ENCODE measurements at places on chromosomes 1 and 21. TPM values are rescaled to one million over a fixed set of nuclear protein-coding genes. Genes with fewer than 3 reads are reported as not detected.

The FBXO2 gene
- 2.0 TPM for total RNA-seq

GRCh38 chr1:158554352-158554751, at the start of gene OR6Y1:
OR6Y1 (minus strand) TSS chr1:158554405; CDS start chr1:158548105, 6,300 bp downstream.
- no peaks in the 10 kb centered on the region for H3K27me3 ChIP-seq
- H3K4me3 ChIP-seq, result no peak within 1 kb of the TSS
- no peaks in the 10 kb centered on the region for H3K36me3 ChIP-seq
- DNase-seq, result no peak
- H3K4me1 ChIP-seq, result no peaks in the 10 kb centered on the region

GRCh38 chr1:41681331-41682098, 197.0 kb upstream of the EDN2 start:
- peak overlapping the region; percentile 66 for H3K27ac ChIP-seq
- no peaks in the 10 kb centered on the region for H3K36me3 ChIP-seq
- H3K4me3 ChIP-seq, result no peak overlapping the region
- H3K4me1 ChIP-seq, result no peaks in the 10 kb centered on the region
- DNase-seq, result no peak
- H3K27me3 ChIP-seq, result no peaks in the 10 kb centered on the region

- H3K27ac ChIP-seq, result peak overlapping the region; percentile 97
- peaks cover 45% of the 10 kb centered on the region for H3K4me1 ChIP-seq
- DNase-seq, result peak; percentile 42
- H3K4me3 ChIP-seq, result peak overlapping the region; percentile 75
- peaks cover 35% of the 10 kb centered on the region for H3K36me3 ChIP-seq
Measured at GRCh38 chr1:231421546-231421970, 529 bp downstream of the EGLN1 start.

The DNAJC6 gene
- 0.36 TPM for total RNA-seq

The KCNC4 gene
- total RNA-seq, result 9.1 TPM

- no peak overlapping the region for H3K4me3 ChIP-seq
- H3K36me3 ChIP-seq, result no peaks in the 10 kb centered on the region
- H3K4me1 ChIP-seq, result no peaks in the 10 kb centered on the region
Measured at GRCh38 chr1:119310301-119310700, 58.3 kb upstream of the HAO2 start.

GRCh38 chr1:67227196-67227595, 60.9 kb downstream of the IL23R start:
- no peaks in the 10 kb centered on the region for H3K27me3 ChIP-seq
- H3K27ac ChIP-seq, result no peak overlapping the region
- H3K4me3 ChIP-seq, result no peak overlapping the region
- no peaks in the 10 kb centered on the region for H3K36me3 ChIP-seq
- no peaks in the 10 kb centered on the region for H3K4me1 ChIP-seq

GRCh38 chr1:14017531-14017961, 317.6 kb downstream of the PRDM2 start:
- no peak overlapping the region for H3K4me3 ChIP-seq
- H3K4me1 ChIP-seq, result no peaks in the 10 kb centered on the region
- H3K36me3 ChIP-seq, result no peaks in the 10 kb centered on the region
- no peak for DNase-seq

The PARP1 gene
- total RNA-seq, result 90.5 TPM

GRCh38 chr1:179516976-179517705, 58.6 kb downstream of the NPHS2 start:
- no peak for DNase-seq
- H3K27ac ChIP-seq, result no peak overlapping the region
- H3K4me1 ChIP-seq, result no peaks in the 10 kb centered on the region
- H3K36me3 ChIP-seq, result no peaks in the 10 kb centered on the region
- no peak overlapping the region for H3K4me3 ChIP-seq
- no peaks in the 10 kb centered on the region for H3K27me3 ChIP-seq

DNA sequence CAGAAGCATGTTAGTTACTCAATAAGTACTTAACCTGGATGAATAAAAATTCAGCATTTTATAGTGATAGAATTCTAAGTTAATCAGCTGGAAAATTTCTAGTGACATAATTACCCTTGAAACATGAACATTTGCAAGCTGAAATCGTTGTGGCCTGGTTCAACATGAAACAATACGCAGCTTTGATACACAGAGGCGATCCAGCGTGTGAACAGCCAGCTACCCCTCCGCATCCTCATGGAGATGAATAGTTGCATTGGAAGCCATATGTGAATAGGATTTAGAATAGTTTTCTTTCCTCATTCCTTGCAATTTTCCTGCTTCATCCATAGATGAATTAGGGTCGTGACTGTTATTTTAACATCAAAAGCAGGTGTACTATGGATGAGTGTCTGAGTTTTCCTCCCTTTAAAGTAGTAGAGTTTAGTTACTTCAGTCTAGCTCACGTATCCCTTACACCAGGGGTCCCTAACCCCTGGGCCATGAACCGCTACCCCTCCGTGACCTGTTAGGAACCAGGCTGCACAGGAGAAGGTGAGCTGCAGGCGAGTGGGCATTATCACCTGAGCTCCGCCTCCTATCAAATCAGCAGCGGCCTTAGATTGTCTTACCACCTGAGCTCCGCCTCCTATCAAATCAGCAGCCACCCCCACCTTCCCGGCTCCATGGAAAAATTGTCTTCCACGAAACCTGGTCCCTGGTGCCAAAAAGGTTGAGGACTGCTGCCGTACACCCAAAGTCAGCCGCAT, 6.2 kb upstream of the TARBP1 start:
- no peak for DNase-seq
- no peak overlapping the region for H3K27ac ChIP-seq
- peaks cover 3% of the 10 kb centered on the region for H3K4me1 ChIP-seq

DNA sequence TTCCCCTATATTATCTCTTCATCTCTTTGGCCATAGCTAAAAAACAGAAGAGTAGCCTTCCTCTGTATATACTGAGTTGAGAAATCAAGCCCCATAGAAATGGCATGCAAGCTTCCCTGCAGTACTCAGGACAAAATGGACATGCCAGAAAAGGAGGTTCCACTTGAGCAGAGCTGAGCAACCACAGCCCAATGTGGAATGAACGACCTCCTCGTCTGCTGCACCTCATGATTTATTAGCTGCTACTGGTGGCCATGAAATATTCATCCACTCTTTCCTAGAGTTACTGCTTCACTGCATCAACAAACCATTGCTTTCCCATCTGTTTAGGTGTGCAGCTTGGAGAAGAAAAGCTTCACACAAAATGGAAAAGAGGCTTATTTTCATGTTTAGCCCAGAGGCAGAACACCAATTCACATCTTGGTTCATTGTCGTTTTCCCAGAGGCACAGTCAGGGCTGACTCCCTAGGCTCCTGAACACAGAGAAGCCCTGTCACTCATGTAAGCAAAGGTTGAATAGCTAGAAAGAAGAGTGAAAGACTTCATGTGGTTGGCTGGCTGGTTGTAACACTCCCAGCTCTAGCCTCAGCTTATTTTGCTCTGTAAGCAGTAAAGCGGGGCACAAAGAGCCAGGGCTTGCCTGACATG, 148.0 kb downstream of the TSEN15 start:
- no peak overlapping the region for H3K4me3 ChIP-seq
- no peak for DNase-seq
- no peaks in the 10 kb centered on the region for H3K36me3 ChIP-seq
- no peaks in the 10 kb centered on the region for H3K27me3 ChIP-seq
- no peaks in the 10 kb centered on the region for H3K4me1 ChIP-seq

GRCh38 chr1:214380396-214380795, 99.4 kb downstream of the SMYD2 start:
- peaks cover 12% of the 10 kb centered on the region for H3K4me1 ChIP-seq
- H3K27ac ChIP-seq, result no peak overlapping the region
- H3K27me3 ChIP-seq, result no peaks in the 10 kb centered on the region
- peaks cover 55% of the 10 kb centered on the region for H3K36me3 ChIP-seq

The OR1C1 gene
- not detected for total RNA-seq

DNA sequence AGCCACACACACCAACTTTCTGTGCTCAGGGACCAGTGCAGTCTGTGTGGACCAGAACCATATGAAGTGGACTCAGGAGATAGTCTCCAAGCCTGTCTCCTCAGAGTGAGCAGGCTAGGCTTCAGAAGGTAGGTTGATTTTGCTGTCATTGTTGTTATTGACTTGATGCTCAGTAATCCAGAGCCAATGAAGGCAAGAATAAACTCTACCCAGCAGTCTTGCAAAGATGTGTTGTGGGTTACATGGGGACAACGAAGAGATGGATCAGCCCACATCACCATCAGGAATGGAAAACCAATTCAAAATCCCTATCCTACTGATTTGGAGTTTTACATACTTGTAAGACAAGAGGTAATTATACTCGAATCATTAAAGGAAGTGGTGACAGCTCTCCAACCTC, 37.4 kb downstream of the PHC2 start:
- H3K27ac ChIP-seq, result peak overlapping the region; percentile 6
- DNase-seq, result no peak
- H3K4me3 ChIP-seq, result no peak overlapping the region
- no peaks in the 10 kb centered on the region for H3K36me3 ChIP-seq
- H3K4me1 ChIP-seq, result peaks cover 39% of the 10 kb centered on the region

DNA sequence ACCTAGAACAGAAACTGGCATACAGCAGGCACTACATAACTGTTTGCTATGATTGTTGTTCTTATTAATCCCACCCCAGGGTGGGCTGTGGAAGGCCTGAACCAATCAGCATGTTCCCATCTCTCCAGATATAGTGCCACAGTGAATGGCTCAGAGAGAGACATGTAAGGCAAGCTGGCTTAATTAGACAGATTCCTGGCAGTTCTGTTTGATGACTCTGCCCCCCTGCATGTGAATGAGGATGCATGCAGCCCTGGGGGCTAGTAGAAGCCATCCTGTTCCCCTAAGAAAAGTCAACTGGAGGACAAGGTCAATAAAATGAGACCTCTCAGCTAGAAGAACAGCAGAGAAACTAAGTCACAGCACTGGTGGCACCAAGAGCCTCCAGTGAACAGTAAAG, 130.3 kb downstream of the GLIS1 start:
- no peaks in the 10 kb centered on the region for H3K4me1 ChIP-seq
- no peak for DNase-seq
- no peak overlapping the region for H3K4me3 ChIP-seq
- no peaks in the 10 kb centered on the region for H3K36me3 ChIP-seq

DNA sequence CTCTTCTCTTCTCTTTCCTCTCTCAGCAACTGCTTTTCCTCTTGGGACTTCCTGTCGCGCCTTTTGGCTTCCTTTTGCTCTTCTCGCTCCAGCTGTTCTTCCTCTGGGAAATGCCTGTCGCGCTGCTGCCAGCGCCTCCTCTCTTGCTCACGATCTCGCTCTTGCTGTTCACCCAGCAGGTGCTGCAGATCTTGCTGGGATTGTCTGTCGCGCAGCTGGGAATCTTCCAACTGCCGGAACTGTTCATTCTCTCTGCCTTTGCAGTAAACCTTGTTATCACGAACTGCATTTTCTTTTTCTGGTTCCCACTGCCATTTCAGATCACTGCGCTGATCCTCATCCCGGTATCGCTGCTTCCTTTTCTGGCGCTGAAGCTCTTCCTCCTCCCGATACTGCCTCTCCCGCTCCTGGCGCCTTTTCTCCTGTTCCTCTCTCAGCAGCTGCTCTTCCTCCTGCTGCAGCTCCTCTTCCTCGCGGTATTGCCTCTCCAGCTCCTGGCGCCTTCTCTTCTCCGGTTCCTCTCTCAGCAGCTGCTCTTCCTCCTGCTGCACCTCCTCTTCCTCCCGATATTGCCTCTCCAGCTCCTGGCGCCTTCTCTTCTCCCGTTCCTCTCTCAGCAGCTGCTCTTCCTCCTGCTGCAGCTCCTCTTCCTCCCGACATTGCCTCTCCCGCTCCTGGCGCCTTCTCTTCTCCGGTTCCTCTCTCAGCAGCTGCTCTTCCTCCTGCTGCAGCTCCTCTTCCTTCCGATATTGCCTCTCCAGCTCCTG, 5.8 kb downstream of the TCHH start:
- H3K4me3 ChIP-seq, result peak overlapping the region; percentile 48
- peaks cover 5% of the 10 kb centered on the region for H3K4me1 ChIP-seq
- H3K27ac ChIP-seq, result no peak overlapping the region
- H3K27me3 ChIP-seq, result peaks cover 89% of the 10 kb centered on the region
- no peak for DNase-seq
- no peaks in the 10 kb centered on the region for H3K36me3 ChIP-seq

DNA sequence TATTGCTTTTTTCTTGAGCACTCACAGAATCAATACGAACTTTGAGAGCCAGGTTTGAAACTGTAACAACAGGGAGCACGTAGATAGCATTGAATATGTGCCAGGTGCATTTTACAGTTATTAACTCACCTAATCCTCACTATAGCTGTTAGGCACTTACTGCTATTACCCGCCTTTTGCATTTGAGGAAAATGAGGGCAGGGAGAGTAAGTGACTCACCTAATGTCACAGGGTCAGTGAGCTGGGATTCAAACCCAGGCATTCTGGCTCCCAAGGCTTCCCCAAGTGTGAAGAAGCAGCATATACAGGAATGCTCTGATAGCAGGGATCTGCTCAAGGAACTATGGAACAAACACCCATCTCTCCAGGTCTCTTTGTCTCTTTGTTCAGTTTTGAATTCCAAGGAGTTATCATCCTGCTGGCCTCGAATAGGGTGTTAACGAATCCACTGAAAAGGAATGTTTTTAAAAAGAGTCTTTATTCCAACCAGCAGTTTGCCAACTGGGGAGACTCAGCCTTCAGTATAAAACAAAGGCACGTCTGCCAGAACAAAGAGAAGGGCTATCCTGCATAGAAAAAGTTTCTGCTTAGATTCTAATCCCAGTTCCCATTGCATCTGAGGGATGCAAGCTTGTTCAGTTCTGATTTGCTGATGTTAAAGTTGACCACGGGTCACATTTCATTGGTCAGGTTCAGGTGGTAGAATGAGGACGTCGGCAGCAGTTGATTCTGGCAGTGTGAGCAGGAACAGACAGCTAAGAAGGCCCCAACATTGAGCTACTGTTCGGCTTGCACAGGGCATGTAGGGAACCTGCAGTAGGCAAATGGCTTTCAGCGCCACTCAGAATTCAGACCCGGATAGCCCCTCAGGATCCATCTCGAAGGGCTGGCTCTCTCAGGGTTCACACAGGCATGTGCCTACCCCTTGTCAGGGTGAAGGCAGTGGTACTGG, 22.1 kb downstream of the TRIM67 start:
- no peaks in the 10 kb centered on the region for H3K4me1 ChIP-seq
- H3K4me3 ChIP-seq, result no peak overlapping the region
- H3K27ac ChIP-seq, result no peak overlapping the region
- no peak for DNase-seq
- H3K27me3 ChIP-seq, result no peaks in the 10 kb centered on the region

The PYHIN1 gene
- not detected for total RNA-seq

DNA sequence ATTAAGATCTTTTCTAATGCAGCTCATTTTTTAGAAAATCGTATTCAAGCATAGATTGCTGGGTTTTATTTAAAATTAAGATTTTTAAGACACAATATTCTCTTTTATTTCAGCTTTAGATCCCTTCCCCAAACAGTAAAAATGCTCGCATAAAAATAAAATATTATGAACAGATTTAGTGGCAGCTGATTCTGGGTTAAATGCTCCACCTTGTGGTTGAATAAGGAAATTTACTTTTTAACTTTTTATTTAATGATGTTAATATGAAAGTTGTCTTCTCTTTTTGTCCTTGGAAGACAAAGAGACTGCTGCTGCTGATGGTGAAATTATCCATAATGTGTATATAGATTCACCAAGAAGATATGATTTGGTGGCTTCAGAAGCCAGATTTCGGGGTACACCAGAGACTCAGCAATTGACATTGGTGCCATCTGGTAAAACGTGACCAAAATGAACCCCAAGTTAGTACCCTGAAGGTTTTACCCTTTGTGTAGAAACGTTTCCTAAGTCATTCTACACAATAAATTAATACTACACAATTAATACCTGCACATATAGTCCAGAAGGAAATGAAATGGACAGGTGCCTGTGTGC, 128.0 kb downstream of the ADAMTS1 start:
- H3K36me3 ChIP-seq, result no peaks in the 10 kb centered on the region
- H3K4me1 ChIP-seq, result peaks cover 7% of the 10 kb centered on the region
- H3K27me3 ChIP-seq, result no peaks in the 10 kb centered on the region
- no peak overlapping the region for H3K4me3 ChIP-seq
- no peak for DNase-seq
- no peak overlapping the region for H3K27ac ChIP-seq

The IL12RB2 gene
- total RNA-seq, result 14.0 TPM
